ENCODE measurements at places on chromosomes 3 and 15.

GRCh38 chr3:38150780-38151528 lies 12.5 kb downstream of the MYD88 start:
- DNase-seq, result no peak

DNA sequence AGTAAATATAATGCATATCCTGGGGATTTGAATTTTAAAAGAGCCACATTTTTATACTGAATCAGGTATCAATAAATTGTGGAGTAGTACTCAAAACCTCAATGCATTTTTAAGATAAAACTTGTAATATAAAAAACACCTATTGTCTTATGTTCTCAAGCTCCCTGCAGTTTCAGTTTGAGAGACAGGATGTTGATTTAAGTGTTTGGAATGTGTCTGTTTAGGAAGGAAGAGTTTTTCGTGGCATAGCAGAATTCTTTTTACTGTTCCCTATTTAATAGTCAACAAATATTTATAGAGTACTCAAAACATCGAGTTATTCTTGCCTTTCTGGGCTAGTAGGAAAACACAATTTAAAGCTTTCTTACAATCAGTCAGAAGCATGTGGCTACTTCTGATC lies 146.1 kb upstream of the BCHE start:
- no peak for DNase-seq

GRCh38 chr3:154209499-154209898 lies 88.3 kb downstream of the ARHGEF26 start:
- no peak for DNase-seq

DNA sequence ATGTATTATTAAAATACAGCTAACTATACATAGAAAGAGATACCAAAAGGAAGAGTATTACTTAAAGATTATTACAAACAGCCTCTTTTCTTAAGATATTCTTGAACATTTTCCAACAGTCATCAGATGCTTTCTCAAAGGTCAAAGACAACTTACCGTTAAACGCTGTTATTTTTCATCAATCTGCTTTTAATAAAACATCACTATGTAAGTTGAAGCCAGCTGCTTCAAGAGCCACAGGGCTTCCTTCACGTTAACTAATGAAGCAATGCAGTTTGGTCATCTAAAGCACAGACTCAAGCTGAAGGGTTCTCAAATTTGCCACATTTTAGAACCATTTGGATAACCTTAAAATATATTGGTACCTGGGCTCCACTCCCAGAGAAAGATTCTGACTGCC lies 578.8 kb downstream of the ROBO2 start:
- no peak for DNase-seq

DNA sequence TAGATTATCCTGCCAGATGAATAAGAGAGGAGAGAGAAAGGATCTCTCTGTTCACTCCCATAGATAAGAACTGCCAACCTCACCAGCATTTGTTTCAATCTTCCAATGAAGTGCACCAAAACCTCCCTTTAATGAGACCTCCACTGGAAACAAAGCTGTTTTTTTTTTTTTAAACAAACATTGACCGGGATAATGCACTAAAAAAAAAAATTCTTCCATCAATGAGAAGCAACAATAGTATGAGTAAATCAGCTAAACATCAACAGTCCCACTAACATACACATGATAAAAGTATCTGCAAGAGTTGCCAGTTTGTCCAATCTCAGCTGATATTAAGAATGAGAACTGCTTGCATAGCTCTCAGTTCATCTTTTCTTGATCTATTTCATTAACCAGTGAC lies 19.9 kb downstream of the TJP1 start:
- DNase-seq, result no peak

DNA sequence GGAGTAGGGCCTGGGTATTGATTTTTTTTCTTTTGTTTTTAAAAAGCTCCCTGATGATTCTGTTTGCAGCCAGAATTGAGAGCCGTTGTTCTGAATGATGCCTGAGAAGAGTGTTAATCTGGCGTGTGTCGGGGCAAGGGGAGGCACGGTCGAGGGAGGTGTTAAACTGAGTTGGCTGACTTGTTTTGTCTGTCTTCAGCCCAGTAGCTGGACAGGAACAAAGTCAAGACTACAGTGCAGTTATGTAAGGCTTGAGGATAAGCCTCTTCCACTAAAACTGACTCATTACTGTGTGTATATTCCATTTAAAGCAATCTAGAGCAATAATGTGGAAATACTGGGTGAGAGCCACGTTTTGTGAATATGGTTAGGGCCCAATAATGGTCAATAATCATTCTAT lies 119.0 kb upstream of the DLG1 start:
- DNase-seq, result no peak

GRCh38 chr15:63218100-63218808 lies 28.8 kb downstream of the RAB8B start:
- DNase-seq, result no peak

DNA sequence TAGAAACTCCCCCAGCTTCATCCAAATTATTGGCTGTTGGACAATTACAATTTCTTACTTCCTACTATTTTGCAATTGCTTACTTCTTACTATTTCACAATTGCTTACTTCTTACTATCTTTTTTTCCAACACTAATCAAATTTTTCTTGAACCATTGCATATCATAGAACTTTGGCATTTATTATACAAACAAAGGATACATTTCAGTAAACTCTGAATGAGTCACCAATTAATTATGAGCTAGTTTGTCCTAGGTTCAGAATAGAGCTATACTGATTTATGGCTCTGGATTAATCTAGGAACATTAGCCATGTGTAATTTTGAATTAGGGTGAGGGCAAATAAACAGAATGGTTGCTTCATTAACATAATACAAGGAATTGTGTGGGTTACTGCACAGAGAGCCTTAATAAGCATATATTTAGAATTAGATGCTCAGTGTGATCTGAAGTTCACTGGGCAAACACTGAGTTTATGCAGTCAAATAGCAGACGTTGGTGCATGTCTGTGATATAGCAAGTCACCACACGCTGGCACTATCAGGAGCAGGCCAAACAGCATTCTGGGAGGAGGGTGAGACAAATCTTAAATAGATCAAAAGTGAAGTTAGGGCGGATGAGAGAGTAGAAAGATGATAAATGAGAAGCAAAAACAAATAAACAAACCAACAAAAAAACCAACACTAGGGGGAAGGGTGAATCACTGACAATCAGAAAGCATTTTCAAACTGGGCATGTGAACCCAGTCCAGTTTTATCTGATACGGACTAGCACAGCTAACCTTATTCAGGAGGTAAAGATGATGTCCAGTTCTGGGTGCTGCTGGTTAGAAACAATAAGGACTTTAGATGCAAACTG lies 21.5 kb downstream of the GABRR3 start:
- DNase-seq, result peak; percentile 70

GRCh38 chr3:193843474-193844301 lies 250.7 kb downstream of the OPA1 start:
- peak; percentile 88 for DNase-seq

- DNase-seq, result no peak
These were observed 159.8 kb downstream of the WNT5A start for GRCh38 chr3:55327131-55327920.

- DNase-seq, result no peak
These were observed 5.6 kb upstream of the FOXP1 start for GRCh38 chr3:71589132-71589531.

GRCh38 chr3:181966393-181966792 lies 254.7 kb downstream of the SOX2 start:
- no peak for DNase-seq

DNA sequence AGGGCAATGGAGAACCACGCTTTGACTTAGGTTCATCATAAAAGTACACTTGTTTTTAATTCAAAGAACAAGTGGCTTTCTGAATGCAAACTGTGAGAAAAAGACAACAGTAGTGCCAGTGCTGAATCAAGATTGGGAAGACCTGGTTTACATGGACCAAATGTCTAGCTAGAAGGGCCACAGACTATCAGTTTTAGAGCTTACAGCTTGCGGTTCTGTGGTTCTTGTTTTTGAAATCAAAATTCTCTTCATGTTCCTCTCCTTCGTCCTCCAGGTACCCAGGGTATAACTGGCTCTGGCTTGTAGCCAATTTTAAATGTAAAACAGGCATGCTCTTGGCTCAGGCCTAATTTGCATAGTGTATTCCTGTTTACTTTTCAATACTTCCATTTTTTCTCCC lies 124.6 kb downstream of the TGFBR2 start:
- no peak for DNase-seq

DNA sequence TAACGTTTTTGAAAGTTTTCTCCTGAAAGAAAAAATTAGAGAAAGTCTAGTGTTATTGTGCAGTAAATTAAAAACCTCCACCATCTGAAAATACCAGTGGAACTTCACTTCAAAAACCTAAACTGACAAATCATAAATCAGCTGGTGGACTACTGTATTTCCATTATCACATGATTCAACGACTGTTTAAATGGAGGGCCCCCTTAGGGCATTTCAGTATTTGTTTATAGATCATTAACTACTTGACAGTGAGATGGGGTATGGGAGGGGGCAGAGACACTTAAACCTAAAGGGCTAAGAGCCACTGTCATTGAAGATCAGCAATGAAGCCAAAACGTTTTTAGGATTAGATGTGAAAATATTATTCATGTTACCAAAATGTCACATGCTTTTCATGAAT lies 8.8 kb upstream of the C15orf61 start:
- DNase-seq, result no peak

DNA sequence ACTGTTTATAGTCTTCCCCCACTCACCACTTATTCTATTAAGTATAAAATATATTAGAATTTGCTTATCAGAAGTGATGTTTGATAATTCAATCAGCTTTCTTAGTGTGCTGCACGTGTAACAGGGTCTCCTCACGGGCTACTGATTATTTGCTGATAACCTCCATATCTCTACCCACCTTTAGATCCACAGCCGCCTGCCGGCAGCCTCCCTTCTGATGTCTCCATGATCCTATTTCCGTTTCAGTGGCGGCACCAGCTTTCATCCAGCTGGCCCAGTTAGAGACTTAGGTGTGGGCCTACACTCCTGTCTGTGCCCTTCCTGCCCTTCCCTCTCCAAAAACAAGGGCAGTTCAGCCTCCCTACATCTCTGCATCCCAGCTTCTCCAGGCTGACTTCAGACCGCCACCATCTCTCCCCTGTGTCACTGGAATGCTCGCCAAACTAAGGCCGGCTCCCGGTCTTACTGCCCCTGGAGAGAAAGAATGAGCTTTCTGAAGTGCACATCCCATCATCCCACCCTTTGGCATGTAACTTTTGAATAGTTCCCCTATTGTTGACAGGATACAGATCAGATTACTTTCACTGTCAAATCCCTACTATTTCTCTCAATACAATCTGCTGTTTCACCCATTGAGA lies 76.6 kb upstream of the PRTG start:
- DNase-seq, result no peak

Measured in HT-29 (cell line).